ENCODE measurements at places on chromosomes 12 and 14.

DNA sequence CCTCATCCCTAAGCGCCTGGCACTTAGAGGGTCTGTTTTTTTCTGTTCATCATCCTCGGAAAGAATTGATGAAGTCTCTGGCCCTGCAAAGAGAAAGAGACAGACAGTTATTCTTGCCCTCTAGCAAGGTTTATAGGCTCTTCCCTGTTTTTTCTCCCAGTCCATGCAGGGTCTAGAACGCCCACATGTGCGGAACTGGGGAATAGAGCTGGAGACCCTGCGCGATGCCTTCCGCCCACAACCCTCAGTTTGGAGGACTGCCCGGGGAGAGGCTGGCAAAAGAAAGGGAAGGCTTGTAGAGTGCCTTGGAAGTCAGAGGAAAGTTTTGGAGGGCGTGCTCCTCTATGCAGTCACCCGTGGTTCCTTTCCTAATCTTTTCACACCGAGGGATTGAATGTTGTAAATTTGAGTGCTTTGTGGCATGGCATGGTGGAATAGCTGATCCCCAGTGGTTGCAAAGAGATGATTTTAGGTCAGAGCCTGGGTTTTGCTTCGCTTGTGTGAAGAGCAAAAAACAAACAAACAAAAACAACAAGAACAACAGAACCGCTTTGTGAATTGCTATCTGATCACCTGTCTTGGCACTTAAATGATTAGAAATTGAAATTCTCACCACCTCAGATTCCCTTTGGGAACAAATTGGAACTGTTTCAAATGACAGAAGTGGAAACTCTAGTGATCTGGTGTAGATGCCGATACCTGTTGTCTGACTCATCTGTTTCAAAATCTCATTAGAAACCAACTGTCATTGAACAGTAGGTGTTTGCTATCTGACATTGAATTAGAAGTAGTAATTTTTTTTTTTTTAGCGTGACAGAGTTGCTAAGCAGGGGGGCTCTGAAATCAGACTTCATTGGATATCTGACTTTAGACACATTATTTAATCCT is 947 bp downstream of the GAS2L3 start:
- peak; percentile 13 for DNase-seq

GRCh38 chr14:23174296-23175184 is 8.9 kb downstream of the SLC7A8 start:
- DNase-seq = no peak

- no peak for DNase-seq
Observed at GRCh38 chr12:5335069-5335468, 96.8 kb upstream of the NTF3 start.

DNA sequence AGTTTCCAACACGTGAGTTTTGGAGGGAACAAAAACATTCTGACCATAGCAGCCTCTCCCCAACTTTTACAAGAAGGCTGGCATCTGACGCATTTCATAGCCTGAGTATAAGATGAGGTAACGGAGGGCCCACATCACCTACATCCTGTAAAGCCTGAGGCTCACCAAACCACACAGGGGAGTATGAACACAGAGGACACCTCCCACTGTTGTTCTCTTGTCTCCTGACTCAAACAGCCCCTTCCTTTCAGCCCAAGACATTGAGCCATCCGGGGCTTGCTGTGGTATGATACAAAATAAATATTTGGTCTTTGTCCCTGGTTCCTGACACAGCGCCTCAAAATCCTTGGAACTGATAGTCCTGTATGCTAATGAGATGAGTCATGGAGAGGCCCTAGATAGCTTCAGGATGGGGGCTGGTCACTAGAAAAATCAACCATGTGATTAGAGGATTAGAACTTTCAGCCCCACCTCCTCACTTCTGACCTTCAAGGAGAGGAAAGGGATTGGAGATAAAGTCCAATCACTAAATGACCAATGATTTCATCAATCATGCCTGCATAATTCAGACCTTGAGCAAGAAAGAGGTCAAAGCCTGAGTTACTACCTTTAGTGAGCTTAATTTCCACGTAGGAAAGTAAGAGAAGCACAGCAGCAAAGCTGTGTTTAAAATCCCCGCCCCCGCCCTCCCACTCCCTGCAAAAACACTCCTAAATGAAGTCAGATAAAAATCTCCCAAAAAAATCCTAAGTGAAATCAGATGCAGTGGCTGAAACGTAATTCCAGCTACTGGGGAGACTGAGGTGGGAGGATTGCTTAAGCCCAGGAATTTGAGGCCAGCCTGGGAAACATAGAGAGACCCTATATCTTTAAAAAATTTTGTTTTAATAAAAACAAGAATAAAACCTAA is 236.4 kb downstream of the PCNX1 start:
- no peak for DNase-seq

GRCh38 chr14:35861204-35861868 is 35.2 kb downstream of the BRMS1L start:
- no peak for DNase-seq

- DNase-seq = no peak
Observed at GRCh38 chr12:10960211-10960610, 21.1 kb upstream of the TAS2R14 start.

GRCh38 chr12:115337693-115338543 is 653.9 kb upstream of the TBX3 start:
- no peak for DNase-seq

GRCh38 chr14:63843796-63844195 is 9.0 kb upstream of the SYNE2 start:
- DNase-seq = no peak

DNA sequence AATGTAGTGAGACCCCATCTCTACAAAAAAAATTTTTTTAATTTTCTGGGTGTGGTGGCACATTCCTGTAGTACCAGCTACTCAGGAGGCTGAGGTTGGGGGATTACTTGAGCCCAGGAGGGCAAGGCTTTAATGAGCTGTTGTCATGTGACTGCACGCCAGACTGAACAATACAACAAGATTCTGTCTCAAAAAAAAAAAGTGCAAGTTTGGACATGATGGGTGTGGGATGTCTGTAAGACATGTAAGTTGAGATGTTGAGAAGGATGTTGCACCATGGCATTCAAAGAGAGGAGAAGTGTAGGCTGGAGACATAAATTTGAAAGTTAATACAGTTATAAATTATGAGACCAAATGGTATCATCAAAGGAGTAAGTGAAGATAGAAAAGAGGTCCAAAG is 23.5 kb downstream of the YEATS4 start:
- no peak for DNase-seq

- no peak for DNase-seq
Observed at GRCh38 chr14:65422088-65422834, 9.7 kb downstream of the FUT8 start.

DNA sequence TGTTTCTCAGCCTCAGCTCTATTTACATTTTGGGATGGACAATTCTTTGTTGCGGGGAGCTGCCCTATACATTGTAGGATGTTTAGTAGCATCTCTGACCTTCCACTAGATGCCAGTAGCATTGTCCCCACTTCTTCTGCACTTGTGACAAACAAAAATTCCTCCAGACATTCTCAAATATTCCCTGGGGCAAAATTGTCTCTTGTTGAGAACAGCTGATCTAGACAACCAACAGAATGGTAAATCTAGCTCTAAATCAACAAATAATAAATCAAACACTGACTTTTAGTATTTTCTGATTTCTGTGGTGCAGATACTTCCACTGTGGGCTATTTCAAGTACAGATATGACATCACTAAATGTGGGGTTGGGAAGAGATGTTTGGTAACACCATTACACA is 60.7 kb downstream of the MSRB3 start:
- DNase-seq = no peak

DNA sequence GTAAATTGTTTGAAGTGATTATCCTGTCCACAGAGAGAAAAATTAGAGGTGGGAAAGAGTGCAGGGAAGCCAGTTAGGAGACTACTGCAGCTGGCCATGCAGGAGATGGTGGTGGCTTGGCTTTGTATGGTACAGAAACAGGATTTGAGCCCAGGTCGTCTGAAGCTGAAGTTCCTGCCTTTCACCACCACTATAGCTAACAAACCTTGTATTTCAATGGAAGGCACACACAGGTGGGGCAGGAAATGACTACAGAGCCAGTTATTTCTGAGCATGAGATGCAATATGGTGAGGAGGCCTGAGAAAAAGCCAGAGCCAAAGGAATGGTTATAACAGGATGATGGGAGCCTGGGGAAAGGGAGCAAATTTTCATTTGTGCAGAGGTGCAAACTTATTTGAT is 103.9 kb downstream of the BTG1 start:
- no peak for DNase-seq

DNA sequence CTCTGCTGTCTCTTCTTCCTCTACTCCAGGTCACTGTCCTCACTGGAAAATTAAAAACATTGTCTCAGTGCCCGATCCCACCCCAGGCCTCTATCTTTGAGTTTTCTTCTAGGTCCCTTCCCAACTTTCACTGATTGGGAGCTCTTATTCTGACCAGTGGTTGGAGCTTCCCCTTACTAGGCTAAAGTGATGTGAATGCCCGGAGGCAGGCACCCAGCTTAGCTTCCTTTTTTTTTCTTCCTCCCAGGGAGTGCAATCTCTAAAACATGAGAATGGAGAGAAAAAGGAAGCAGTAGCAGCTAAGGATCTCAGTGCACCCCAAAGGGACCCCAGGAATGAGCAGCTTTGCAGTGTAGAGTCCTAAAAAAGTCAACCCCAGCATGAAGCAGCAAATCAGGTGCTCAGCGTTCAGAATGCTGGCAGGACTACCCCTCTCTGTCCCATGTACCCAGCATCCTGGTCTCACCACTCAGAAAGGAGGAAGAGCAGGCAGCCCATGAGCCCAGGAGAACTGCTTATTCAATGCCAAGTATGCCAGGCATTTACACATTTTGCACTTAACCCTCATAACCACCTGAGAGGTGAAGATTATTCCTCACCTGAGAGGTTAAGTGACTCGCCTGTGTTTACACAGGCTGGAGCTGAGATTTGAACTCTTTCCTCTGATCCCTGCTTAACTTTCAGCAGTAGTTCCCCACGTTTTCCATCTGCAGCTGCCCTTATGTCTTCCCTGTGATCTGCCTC is 146.2 kb upstream of the PWP1 start:
- no peak for DNase-seq

GRCh38 chr12:104339663-104340062 is 36.1 kb downstream of the EID3 start:
- no peak for DNase-seq

DNA sequence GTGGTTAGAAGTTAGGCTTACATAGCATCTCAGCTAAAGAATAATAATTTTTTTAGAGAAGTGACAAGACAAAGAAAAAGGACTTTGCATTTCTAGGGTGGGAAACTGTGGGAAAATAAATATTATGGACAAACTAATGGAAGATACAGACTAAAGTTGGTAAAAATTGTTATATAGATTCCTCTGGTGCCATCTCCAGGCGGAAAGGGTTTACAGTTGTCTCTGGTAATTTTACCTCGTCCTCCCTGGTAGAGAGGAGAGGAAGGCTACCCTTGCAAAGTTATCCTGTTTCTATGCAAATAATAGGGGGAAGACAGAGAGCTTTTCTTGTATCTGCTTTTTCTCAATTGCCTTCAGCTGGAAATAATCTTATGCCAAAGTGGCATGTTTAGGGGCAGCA is 5.2 kb downstream of the OR11G2 start:
- no peak for DNase-seq

DNA sequence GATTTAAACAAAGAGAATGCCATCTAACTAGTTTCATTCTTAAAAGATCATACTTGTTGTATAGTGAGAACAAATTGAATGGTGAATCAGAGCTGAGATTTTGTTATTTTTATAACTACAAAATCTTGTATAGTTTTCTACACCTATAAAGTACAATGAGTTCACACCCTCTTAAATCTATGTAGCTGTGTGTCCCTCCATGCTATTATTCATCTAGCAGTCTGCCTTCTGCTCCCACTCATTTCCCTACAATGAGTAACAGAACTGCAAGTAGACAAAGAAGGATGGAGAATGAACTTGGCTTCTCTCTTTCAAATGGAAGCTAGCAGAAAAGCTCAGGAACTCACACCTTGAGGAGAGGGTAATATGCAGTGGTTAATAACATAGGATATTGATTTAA is 7.1 kb downstream of the IFNG-AS1 start:
- no peak for DNase-seq

DNA sequence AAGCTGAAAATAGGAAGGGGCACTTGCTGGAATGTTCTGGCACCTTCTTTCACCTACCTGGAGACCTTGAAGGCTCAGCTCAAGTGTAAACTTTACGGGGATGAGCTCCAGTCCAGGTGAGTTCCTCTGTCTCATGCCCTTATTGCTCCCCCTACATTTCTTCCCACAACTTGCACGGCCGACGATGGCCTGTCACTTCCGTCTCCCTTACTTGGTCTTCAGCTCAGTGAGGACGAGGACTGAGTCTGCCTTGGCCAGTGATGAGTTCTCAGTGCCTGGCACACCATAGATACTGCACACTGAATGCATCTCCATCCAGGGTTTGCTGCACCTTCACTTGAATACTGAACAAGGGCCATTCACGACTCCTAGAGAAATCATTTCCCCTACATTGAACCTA is 21.4 kb downstream of the ADGRD1 start:
- no peak for DNase-seq

- no peak for DNase-seq
Observed at GRCh38 chr12:10672231-10672868, 1.5 kb downstream of the STYK1 start.

GRCh38 chr14:67846029-67846610 is 26.5 kb downstream of the RAD51B start:
- DNase-seq = no peak

- no peak for DNase-seq
Observed at GRCh38 chr14:74261288-74261687, 22.0 kb downstream of the VSX2 start.

- DNase-seq = no peak
Observed at GRCh38 chr12:29521951-29522350, 24.5 kb upstream of the OVCH1 start.

GRCh38 chr12:52865090-52865944 is 16.5 kb upstream of the KRT78 start:
- DNase-seq = peak; percentile 68

- DNase-seq = no peak
Observed at GRCh38 chr14:70045310-70045709, 143.4 kb downstream of the SLC8A3 start.

GRCh38 chr12:91718326-91718725 is 427.3 kb downstream of the BTG1 start:
- no peak for DNase-seq

GRCh38 chr12:132356691-132357622 is 27.6 kb upstream of the GALNT9 start:
- no peak for DNase-seq

DNA sequence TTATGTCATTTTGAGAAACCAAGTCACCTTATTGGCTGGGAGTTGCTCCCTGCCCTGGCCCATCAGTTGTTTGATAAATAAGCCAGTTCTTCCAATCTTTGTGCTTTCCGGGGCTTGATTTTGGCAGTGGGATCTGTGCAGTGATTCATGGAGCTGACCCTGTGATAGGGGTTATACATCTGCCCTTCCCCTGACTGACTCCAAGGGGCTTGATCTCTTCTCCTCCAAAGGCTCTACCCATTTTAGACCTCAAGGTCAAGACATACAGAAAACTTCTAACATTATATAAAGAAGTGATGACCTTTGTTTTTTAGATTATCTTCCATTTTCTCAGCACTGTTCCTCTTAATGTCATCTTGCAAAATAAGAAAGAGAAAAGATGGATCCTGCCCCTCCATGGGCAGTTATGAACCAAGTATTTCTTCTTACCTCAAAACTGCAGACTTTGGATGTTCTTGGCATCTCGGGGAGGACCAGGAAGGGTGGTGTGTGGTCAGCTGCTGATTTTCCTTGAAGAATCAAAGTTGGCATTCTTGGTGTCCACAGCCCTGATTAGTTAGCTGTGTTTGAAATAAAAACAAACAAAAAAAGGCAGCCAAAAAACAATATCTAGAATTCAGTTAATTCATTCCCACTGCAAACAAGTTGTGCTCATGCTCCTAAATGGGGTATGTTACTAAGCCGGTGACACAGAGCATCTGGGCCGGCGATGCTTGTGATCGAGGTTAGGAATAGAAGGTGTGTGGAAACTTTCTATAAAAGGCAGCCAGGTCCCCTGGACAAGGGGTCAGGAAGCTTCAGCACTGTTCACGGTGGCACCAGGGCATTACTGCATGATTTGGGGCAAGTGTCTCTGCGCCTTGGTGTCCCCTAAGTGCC is 120.2 kb downstream of the SAMD4A start:
- DNase-seq = no peak

All from NCI-H2107 (cell line).